Activated T-cell treated with anti-CD3 and anti-CD28 coated beads for 24 hours (primary cell): ENCODE measurements at places on chromosomes 7 and 10.

GRCh38 chr7:6262221-6262620, 10.2 kb downstream of the CYTH3 start:
- DNase-seq, result no peak

- DNase-seq, result peak; percentile 99
Measured at GRCh38 chr7:73738612-73739386, at the start of gene ABHD11. ABHD11 (minus strand) TSS chr7:73738802; CDS start chr7:73738770, 32 bp downstream.

- no peak for DNase-seq
Measured at GRCh38 chr7:135877805-135878204, 99.4 kb downstream of the MTPN start.

GRCh38 chr7:8014399-8014798, 45.8 kb downstream of the GLCCI1 start:
- no peak for DNase-seq
